Smooth muscle cell of the umbilical artery (primary cell): ENCODE measurements at places on chromosomes 13 and 19. TPM values are rescaled to one million over a fixed set of nuclear protein-coding genes. Genes with fewer than 3 reads are reported as not detected.

LHB gene
- total RNA-seq, result not detected in 2 replicates

EPS8L1 gene
- 0.30 and 1.3 TPM in 2 replicates for total RNA-seq

LRG1 gene
- not detected in 2 replicates for total RNA-seq

PTPRS gene
- total RNA-seq, result 135 and 174 TPM in 2 replicates

LILRB3 gene
- not detected in 2 replicates for total RNA-seq

EGLN2 gene
- 75.1 and 81.1 TPM in 2 replicates for total RNA-seq

ZNF440 gene
- total RNA-seq, result 9.8 and 11.9 TPM in 2 replicates

CPB2 gene
- total RNA-seq, result 0.05 TPM in 1 of 2 replicates, not detected in the other

DKKL1 gene
- 0.59 TPM in 1 of 2 replicates, not detected in the other for total RNA-seq

GPC5 gene
- total RNA-seq, result 0.09 and 0.30 TPM in 2 replicates

S1PR4 gene
- under 0.01 TPM in 1 of 2 replicates, not detected in the other for total RNA-seq

FARP1 gene
- total RNA-seq, result 33.9 and 60.7 TPM in 2 replicates

BORA gene
- total RNA-seq, result 3.9 and 6.5 TPM in 2 replicates

ADGRE3 gene
- not detected in 2 replicates for total RNA-seq

ZNF562 gene
- total RNA-seq, result 25.8 and 32.2 TPM in 2 replicates

STXBP2 gene
- total RNA-seq, result 7.7 and 18.5 TPM in 2 replicates

CEACAM1 gene
- total RNA-seq, result not detected in 2 replicates

KLK12 gene
- not detected in 2 replicates for total RNA-seq

CCDC70 gene
- total RNA-seq, result not detected in 2 replicates

SSC5D gene
- total RNA-seq, result 13.7 and 16.0 TPM in 2 replicates

GZMM gene
- total RNA-seq, result not detected in 2 replicates

METTL21C gene
- total RNA-seq, result not detected in 2 replicates

VSIG10L gene
- 0.89 and 1.4 TPM in 2 replicates for total RNA-seq

CYP2A6 gene
- 0.30 TPM in 1 of 2 replicates, not detected in the other for total RNA-seq

VSTM1 gene
- total RNA-seq, result not detected in 2 replicates

ZNF723 gene
- not detected in 2 replicates for total RNA-seq

RNF113B gene
- total RNA-seq, result not detected in 2 replicates

LHFPL6 gene
- 39.7 and 52.9 TPM in 2 replicates for total RNA-seq

FCER2 gene
- total RNA-seq, result not detected in 2 replicates

GTPBP3 gene
- total RNA-seq, result 17.2 and 17.4 TPM in 2 replicates

ETV2 gene
- 0.30 TPM in 1 of 2 replicates, not detected in the other for total RNA-seq

OR7A5 gene
- total RNA-seq, result not detected in 2 replicates

TMEM190 gene
- total RNA-seq, result not detected in 2 replicates

NLRP7 gene
- total RNA-seq, result not detected in 2 replicates

CDC42EP5 gene
- 7.8 and 11.3 TPM in 2 replicates for total RNA-seq

SCGB2B2 gene
- 0.05 TPM in 1 of 2 replicates, not detected in the other for total RNA-seq

ZSCAN4 gene
- 0.37 TPM in 1 of 2 replicates, not detected in the other for total RNA-seq

PPM1N gene
- total RNA-seq, result 0.46 and 0.59 TPM in 2 replicates

GPR18 gene
- total RNA-seq, result not detected in 2 replicates

NAPA gene
- 45.8 and 54.6 TPM in 2 replicates for total RNA-seq
